ENCODE measurements at places on chromosomes 3 and 15.

DNA sequence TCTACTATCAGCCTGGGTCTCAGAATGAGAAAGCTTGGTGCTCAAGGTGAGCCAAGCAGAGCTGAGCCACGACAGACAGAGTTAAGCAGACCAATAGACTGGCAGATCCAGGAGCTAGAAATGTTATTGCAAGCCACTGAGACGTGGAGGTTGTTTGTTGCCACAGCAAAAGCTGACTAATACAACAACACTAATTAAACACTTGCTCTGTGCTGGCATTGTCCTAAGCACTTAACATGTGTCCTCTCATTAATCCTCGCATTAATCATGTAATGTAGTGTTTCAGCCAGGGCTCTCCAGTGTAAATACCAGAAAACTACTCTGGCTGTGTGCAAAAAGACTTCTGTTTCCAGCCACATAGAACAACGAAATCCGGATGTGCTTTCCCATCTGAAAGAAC, 11.6 kb upstream of the SPSB4 start:
- DNase-seq, result no peak

DNA sequence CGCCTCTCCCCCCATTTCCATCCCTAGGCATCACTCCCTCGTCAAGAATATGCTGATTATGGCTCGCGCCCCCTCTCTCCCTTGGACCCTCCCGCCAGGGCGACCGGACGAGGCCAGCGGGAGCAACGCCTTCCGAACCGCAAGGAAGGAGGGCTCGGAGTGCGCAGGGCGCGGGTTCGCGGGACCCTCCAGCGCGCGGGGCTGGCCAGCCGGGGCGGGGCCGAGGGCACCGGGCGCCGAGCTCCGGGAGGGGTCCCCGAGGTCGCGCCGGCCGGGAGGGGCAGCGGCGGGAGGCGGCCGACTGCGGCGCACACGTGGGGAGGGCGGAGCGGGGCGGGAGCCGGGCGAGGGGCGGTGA, 483 bp downstream of the EHD4 start:
- no peak for DNase-seq

GRCh38 chr3:132268956-132269355, 48.3 kb upstream of the ACP3 start:
- no peak for DNase-seq

- DNase-seq, result peak; percentile 23
Observed at GRCh38 chr3:45123030-45123429, 23.1 kb downstream of the CDCP1 start.

DNA sequence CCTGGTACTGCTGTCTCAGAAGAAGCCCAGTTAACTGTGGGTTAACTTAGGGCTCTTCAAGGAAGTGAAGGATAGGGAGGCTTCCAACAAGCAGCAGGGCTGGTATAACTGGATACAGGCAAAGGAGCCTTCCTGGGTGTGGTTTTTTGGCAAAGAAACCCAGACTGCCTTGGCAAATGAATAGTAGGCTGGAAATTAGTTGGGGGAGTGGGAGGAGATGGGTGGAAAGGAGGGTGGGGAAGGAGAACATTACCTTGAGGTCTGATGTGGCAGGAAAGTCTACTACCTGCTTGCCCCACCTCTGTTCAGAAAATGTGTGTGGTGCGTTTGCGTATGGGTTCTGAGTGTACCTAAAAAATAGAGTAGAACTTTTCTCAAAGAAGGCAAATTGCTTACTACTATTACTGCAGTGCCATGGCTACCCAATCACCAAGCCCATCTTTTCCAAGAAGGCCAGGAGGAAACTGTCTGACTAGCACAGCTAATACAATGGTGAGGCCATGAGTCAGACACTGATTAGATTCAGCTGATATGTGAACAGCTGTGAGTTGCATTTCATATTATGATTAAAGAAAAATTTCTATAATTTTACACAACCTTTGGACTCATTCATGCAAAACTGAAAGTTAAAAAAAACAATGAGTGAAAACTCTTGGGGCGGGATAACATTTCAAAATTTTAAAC, 55.2 kb downstream of the SPTSSB start:
- no peak for DNase-seq

DNA sequence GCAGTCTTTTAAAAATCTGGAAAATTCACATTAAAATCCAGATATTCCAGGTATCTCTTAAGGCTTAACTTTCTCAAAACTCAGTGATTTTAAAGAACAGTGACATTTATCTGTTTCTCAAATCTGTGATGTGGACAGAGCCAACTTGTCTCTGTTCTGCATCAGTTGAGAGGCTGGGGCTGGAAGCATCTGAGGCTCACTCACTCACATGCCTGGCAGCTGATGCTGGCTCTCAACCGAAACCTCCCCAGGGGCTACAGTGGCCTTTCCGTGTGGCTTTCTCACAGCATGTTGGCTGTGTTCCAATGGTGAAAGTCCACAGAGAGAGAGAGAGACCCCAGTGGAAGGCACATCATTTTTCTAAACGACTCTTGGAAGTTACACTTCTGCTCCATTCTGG, 53.5 kb downstream of the CEMIP start:
- no peak for DNase-seq

DNA sequence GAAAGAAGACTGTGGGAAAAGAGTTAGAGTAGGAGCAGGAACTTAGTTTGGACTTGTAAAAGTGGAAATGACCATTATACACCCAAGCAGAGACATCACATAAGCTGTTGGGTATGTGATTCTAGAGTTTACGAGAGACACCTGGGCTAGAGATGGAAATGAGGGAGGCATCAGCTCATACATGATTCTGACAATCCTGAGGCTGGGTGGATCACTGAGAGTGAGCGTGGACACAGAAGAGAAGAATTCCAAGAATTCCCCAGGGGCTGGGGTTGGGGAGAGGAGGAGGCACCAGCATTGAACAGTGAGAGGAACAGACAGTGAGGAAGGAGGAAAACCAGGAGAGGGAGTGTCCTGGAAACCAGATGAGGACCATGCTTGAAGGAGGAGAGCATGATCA, 113.5 kb downstream of the KCNAB1 start:
- DNase-seq, result no peak

DNA sequence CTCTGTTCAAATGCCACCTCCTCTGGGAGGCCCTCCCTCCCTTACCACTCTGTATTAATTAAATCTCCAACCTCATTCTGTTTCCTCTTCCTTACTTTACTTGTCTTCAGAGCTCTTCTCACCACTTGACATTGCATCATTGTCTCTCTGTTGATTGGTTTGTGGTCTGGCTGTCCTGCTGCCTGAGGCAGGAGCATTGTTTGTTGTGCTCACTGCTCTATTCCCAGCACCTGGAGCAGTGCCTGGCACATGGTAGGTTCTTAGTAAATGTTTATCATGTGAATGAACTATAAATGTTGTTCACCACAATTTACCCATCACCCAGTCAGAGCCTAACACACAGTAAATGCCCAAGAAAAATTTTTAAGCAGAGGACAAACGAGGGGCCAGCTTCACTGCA, 6.7 kb upstream of the BFSP2 start:
- DNase-seq, result no peak

DNA sequence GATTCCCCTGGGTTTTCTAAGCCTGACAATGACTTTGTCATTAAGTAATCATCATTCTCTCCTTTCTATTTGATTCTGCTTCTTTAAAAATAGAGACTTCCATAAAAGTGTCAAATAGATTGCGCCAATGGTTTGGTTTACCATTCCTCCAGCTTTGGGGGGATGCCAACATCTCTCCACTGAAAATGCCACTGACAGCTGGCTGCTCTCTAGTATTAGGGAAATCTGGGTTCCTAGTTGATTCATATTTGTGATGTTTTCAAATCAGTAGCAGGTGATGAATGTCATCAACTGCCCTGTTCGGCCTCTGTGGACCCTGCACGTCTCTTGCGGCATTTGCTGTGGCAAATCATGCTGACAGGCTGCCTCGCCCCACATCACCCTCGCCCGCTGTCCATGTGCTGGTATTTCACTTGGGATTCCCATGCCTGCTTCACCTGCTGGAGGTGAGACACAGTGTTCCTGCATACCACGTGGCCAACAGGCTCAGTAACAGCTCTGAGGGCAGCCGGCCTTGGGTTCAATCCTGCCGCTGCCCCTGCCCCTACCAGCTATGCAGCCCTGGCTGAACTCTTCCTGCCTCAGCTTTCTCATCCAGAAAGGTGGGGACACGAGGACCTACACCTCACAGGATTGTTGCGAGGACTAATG, 28.1 kb downstream of the ZXDC start:
- DNase-seq, result no peak

DNA sequence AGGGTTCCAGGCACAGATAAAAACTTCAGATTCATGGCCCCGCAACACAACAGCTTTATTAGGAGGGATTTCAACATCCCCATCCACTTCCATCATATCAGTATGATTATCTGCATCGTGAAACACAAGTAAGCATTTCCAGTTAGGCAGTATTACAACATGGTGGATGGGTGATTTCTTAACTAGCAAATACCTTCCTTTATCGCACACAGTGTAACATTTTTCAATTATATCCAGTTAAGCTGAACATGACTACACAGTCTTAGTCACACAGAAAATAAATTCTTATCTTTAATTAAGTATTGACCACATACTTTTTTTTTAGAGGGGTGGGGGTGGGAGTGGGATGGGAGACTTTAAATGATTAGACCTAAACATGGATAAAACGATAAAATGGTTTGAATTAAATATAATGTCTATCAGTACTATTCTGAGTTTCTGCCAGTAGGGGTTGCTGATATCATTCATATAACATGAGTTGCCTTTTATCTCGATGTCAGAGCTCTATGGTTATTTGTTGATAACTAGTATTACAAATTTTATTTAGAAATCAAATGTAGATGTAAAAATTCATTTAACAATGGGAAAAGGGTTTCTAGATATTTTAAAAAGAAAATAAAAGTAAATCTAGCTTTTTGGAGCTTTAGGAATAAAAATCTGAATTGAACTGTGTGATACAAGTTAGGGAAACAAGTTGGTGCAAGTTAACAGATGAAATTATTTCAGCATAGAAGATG, 146.6 kb downstream of the TBL1XR1 start:
- DNase-seq, result no peak

DNA sequence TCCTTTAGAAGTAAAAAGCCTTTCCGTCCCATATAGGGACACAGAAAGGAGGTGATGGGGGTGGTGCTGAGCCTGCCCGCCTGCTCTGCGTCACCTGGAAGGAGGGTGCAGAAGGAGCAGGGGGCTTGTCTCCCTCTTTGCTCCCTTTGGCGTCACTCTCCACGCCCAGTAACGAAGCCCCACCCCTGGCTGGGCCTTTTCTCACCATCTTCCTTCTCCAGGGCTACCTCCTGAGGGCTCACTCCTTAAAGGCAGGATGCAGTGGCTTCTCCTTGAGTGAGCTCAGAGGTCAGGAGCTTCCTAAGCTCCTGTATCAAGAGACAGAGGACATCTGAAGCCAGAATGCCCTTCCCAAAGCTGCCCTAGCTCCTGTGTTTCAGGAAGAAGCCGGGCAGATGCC, 31.5 kb downstream of the SLCO3A1 start:
- DNase-seq, result no peak

GRCh38 chr3:76652524-76652923, 387.4 kb upstream of the ROBO2 start:
- DNase-seq, result no peak

GRCh38 chr3:53182764-53183355, 21.9 kb downstream of the PRKCD start:
- no peak for DNase-seq

DNA sequence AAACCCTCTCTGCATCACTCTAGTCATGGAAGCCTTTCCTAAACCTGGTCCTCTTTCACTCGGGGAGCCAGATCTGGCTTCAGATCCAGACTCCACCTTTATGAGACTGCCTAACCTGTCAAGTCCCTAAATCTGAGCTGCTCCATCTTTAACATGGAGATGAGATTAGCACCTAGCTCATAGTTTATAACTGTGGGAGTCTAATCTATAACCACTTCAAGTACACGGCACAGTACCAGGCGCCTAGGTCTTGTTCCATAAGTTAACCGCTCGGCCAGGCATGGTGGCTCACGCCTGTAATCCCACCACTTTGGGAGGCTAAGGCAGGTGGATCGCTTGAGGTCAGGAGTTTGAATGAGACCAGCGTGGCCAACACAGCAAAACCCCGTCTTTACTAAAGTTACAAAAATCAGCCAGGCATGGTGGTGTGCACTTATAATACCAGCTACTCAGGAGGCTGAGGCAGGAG, 30.3 kb downstream of the TPM1 start:
- no peak for DNase-seq

GRCh38 chr15:39852250-39852649, 67.8 kb downstream of the GPR176 start:
- no peak for DNase-seq

DNA sequence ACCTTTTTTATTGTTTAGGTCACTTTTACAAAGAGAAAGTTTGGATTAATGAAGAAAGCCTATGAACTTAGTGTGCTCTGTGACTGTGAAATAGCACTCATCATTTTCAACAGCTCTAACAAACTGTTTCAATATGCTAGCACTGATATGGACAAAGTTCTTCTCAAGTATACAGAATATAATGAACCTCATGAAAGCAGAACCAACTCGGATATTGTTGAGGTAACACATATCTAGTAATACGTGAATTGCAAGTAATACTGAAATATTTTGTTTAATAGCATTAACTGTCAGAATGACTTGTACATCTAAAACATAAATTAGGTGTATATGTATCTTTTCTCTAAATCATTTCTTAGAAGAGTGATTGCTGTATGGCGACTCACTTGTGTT, 79.8 kb downstream of the MEF2A start:
- no peak for DNase-seq

- peak; percentile 13 for DNase-seq
Observed at GRCh38 chr15:40550341-40551037, 14.4 kb downstream of the CCDC32 start.

GRCh38 chr3:174822320-174822719, 36.8 kb upstream of the NAALADL2 start:
- no peak for DNase-seq

GRCh38 chr15:42602501-42602900, 27.1 kb downstream of the STARD9 start:
- DNase-seq, result no peak

DNA sequence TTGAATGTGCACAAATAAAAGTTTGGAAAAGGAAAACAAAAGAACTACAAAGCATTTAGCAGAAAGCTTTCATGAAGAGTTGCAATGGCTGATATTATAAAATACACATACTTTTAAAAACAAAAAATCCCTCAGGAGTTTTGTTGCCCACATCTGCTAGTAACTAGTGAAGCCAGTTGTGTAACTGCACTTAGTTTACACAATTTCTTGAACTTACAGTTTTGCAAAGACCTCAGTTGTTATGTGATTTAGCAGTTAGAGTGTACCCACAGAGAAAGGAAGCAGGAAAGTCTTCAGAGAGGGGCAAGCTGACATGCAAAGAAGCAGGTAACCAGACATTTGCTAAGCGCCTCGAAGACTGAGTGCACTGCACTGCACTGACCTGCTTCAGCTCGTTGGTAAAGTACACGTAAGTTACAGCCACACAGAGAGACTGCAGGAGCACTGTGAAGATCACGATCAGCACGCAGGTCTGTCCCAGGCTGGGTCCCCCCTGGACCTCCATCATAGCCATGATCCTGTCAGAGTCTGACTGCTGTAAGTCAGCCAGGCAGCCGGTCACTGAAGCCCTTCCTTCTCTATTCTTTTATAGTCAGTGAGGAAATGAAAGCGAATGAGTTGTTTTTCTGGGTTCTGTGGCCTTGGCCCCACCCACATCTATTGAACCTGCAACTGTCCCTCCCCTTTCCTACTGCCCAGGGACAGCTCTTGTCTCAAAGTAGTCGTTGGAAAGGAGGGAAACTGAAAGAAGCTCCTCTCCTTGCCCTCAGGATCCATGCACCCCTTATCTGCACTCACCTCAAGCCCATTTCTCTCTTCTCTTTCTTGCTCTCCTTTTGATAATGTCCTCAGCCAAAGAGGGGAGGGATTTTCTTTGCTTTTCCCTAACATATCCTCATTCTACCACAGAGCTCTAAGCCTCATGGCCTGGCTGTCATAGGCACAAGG, at the start of gene TNFSF10:
TNFSF10 (minus strand) TSS at position 560 of the 948 bp plus-strand sequence; CDS start at position 514, 46 bp downstream.
- peak; percentile 80 for DNase-seq

All from CD4-positive, alpha-beta T cell treated with Interleukin-4 for 1 hour (primary cell).